Cerebellar cortex (tissue), 1 donor: ENCODE measurements at places on chromosomes 2 and 18.

DNA sequence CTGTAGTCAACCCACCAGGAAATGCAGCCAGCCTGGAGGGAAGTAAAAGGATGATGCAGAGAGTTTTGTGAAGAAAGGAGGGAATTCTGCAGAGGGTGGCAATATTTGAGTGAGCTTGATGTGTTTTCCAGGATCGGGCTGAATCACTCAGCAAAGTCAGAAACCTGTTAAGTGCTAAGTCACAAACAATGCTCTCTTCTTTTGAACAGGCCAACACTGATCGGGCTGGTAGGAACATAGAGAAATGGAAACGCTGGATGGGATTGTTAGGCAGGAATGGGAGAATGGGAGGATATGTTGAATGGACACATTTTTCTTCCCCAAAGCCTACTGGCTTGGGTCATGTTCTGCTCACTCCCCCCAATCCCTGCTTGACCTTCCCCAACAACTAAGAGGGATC, 36.6 kb downstream of the KCNS3 start:
- no peak for DNase-seq

DNA sequence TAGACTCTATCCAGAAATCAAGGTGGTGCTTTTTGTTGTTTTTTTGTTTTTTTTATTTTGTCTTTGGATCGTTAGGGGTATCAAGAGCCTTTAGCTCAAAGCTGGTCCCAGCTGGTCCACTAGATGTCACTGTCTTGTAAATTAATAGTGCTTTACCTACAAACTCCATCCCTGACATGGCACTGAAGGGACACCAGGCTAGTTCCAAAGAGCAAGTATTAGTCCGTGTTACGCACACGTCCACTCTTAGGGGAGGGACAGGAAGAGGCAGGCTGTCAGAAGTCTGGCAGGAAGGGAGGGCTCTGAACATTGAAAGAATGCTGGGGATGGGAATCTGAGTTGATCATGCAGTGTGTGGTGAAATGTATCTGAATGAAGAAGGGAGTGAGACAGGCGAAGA, 85.9 kb upstream of the CCBE1 start:
- DNase-seq, result peak; percentile 12

DNA sequence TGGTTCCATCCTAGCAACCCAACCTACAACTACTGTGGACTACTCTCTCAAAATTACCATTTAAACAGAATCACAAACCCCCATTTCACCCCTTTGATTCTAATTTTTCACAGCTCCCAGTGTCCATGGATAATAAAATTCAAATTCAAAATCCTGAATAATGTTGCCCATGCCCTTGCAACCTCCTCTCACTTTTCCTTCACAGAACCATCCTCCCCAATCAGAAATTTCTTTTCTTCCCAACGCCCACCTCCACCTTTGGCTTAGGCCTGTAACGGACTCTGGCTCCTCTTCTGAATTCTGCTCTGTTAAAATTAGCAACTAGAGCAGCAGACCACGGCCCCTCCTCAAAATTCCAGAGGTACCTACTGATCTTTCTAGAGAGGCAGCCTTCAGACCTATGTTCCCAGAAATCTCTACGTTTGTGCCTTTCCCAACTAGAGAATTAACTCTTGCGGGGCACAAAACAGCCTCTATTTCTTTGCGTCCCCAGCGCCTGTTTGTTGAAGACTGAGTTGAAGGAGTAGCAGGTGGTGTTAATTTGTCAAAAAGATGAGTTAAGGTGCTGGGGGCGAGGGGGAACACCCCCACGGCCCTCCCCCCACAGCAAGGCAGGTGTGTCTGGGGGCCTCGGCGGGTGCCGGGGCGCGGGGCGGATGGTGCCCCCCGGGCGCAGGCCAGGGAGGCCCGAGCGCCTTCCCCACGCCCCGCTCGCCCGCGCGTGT, 428 bp upstream of the MAP3K20 start:
- no peak for DNase-seq

DNA sequence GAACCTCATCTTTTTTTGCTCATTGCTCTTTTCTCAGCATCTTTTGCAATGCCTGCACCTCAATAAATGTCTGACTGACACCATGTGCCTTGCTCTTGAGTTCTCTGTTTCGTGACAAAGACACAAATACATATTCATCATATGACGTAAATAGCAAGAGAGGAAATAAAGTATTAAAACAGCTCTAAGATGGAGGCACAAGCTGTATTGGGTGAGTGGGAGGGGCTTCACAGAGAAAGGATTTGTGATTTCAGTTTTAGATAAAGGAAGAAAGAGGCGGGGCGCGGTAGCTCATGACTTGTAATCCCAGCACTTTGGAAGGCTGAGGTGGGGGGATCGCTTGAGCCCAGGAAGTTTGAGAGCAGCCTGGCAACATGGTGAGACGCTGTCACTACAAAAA, 2.9 kb downstream of the CAD start:
- DNase-seq, result no peak

DNA sequence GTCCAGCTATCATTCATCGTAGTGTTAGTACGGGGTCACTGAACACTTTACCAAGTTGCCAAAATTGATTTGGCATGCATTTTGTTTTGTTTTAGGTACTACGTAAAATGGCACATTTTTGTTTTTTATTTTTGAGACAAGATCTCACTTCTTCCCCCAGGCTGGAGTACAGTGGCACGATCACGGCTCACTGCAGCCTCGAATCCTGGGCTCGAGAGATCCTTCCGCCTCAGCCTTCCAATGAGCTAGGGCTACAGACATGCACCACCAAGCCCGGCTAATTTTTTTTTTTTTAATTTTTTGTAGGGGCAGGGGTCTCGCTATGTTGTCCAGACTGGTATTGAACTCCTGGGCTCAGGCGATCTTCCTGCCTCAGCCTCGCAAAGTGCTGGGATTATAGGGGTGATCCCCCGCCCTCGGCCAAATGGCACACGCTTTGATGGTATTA, 786 bp downstream of the TAF1B start:
- DNase-seq, result no peak

DNA sequence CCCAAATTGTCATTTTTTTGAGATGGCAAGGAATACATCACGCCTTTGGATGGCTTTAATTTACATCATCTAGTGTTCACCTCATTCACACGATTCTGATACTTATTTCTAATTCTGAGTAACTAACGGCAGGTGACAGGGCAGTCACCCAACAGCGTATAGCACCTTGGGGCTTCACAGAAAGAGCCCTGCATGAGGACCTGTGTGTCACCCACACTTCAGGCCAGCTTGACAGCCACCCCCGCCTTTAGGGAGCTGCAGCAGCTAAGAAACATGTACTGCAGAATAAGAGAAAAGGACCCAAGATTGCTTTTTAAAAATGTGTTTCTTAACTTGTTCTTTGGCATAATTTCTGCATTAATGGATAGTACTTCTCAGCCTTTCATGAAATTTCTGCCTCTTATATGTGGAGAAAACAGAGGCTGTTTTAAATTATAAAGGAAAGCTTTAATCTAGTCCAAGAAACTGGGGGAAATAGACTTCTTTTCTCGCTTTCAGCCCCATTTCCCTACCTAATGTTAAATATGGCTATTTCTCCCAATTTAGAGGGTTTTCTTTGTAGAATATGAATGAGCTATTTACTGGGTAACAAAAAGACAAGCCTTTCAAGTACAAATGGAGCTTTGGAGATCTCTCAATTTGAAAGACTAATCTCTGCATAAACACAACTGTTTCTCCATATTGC, 245.1 kb downstream of the LDLRAD4 start:
- DNase-seq, result no peak

GRCh38 chr2:10934979-10935350, 23.2 kb downstream of the KCNF1 start:
- DNase-seq, result no peak

GRCh38 chr2:56892382-56892781, 708.6 kb downstream of the CCDC85A start:
- no peak for DNase-seq
